ENCODE measurements at places on chromosomes 3 and 15.

DNA sequence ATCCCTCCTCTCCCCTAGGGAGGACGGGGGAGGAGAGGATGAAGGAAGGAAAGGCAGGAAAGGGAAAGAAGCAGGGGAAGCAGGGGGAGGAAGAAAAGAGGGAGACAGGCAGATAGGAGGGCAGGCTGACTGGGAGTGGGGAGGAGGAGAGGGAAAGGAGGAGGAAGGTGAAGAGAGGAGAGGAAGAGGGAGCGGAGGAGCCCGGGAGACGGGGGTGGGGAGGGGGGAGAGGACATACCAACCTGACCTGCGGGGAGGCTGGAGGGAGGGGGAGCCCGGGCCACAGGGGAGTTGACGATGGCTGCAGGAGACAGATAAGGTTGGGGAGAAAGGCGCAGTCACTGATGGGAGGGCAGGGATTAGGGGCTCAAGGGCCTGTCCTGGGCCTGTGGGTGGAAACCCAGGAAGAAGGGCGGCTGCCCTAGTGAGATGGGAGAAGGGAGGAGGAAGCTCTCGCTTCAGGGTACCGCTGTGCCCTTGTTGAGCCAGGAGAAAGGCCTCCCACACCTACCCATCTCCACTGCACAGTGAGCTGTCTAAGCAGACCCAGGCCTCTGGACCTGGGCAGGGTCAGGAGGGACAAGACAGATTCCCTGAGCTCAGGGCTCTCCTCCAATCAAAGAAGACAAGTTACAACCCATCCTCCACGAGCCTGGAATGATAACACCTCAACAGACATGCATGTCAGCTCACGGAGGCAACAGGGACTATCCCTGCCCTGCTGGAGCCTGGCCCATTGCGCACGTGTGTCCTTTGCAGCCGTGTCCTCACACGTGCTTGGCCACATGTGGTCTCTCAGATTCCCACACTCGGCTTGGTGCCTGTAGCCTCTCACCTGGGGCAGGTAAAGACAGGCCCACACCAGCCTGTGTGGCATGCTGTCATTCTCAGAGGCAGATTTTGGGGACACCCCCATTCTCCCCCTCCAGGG is 27.9 kb downstream of the C3orf18 start:
- no peak for DNase-seq

DNA sequence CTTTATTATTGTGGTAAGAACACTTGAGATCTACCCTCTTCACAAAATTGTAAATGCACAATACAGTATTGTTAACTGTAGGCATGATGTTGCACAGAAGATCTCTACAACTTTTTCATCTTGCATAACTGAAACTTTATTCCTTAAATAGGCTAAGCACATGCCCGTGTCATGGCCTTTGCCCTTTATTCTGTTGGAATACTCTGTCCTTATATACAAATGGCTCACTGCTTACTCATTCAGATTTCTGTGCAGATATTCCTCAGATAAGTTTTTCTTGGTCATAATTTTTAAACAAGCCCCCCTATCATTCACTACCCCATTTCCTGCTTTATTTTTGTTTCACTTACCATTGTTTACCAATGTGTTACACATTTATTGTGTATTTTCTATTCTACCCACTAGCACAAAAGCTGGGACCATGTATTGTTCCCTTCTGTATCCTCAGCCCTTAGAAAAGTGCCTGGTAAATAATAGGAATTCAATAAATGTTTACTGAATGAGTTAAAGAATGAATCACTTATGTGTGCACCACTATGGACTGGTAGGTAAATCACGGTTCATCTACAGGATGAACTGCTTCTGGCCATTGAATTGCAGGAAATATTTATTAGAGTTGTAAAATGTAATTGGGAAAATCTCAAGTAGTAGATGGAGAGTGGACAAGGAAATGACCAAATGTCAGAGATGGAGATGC is 151.0 kb downstream of the CPNE4 start:
- no peak for DNase-seq

GRCh38 chr15:77568973-77569728 is 63.6 kb downstream of the LINGO1 start:
- no peak for DNase-seq

DNA sequence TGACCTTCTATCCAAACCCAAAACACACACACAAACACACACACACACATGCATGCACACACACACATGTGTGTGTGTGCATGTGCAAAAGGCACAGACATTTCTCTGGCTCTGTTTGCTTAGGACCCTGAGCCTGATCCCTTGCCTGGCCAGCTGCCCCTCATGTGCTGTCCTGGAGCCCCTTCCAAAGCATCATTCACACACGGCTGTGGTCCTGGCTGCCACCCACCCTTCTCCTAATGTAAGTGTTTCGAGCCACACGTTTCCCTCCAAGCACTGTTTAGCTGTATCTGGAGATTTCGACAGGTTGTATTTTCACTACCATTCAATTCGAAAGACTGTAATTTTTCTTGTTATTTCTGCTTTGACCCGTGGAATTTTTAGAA is 45.8 kb upstream of the KLF13 start:
- DNase-seq, result no peak

Measured in right lung (tissue), 10 donors.